ENCODE measurements at places on chromosomes 2 and 18.

DNA sequence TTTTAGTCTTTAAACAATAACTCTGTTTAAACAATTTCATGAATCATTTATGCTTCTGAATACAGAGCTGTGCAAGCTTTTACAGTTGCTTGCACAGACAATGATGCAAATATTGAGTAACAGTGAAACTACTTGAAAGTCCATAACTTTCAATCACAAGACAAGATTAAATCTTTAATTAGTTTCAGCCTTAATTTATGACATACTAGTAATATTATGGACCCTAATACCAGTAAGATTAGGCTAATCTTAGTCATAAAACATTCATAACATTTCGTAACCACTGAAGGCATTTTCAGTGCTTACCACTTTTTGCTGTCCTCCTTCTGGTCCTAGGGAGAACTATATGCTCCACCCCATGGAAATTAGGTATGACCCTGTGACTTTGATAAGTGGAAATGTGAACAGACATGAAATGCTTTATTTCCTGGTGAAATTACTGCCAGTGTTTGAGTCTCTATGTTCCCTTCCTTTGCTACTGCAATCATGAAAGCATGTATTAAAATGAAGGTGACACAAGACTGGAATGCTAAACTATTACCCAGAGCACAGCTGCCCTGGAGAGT lies 1.8 kb upstream of the COBLL1 start:
- no peak for DNase-seq

DNA sequence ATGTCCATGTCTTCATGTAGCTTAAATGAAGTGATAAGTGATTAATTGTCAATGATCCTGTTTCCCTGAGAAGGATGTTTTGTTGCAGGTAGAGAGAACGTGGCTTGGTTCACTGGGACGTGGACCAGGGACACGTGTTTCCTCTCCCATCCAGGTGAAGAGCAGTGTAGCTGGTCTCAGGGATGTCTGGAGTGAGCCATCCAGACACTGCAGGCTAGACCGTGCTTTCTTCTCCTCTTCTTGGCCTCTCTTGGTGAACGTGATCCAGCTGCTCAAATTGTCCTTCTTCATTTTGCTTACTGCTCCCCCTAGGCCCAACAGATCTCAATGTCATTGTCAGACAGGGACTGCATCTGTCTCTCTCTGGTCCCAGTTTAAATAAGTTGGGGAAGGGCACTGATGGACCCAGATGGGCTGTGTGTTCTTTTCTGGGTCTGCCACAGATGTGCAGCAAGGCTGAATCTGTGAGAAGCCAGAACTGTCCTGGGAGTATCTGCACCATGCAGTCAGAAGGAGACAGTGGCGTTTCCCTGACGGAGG lies 263.8 kb downstream of the CYRIA start:
- DNase-seq, result no peak

GRCh38 chr2:199836943-199837342 lies 14.0 kb downstream of the FTCDNL1 start:
- no peak for DNase-seq

- no peak for DNase-seq
These were observed 144.8 kb upstream of the CYP26B1 start for GRCh38 chr2:72292433-72292832.

DNA sequence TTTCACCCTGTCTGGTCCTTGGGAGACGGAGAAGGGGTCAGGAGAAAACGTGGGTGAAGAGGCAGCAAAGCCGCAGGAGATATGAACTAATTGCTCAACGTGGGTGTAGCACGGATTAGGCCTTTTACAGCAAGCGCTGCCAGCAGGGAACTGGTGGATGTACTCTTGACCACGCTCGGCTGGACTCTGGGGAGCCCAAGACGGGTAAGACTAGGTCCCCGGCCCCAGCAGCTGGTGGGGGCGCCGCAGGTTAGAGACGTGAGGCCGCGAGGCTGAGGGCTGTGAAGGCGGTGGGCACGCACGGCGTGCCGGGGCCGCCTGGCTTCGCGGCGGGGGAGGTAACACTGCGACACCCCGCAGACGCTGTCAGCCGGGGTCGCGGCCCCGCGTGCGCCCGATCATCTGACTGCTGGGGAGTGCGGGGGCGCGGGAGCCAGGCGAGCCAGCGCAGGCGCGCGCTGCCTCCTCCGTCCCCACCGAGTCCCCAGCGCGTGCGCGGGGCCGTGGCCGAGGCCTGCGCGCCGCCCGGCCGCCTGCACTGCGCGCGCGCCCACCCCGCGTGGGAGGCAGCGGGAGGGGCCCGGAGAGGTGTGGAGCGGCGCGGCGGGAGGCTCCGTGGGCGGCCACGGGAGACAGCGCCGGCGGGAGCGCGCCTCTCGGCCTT lies at the start of gene CLIP4:
Gene CLIP4 (plus strand): TSS at position 470 of the 664 bp plus-strand sequence. CDS start 5,974 bp downstream, outside the sequence.
- DNase-seq, result no peak

GRCh38 chr2:63767307-63767706 lies 74.4 kb upstream of the UGP2 start:
- DNase-seq, result no peak

DNA sequence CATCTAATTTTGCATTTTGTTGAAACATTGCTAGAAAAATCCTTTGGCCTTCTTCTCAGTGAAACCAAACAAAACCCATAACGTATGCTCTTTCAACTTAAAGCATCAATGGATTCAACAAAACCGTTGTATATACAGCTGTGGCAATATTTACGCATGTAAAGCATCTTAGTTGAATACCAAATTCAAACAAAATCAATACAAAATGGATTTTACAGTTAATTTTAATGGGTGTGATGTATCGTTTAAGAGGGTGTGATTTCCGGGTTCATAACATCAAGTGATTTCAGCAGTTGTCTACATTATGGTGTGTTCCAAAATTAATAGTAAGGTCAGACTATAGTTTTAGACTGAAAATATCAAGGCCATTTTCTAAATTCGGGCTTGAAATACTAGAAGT lies 198.2 kb downstream of the TGIF1 start:
- DNase-seq, result no peak

DNA sequence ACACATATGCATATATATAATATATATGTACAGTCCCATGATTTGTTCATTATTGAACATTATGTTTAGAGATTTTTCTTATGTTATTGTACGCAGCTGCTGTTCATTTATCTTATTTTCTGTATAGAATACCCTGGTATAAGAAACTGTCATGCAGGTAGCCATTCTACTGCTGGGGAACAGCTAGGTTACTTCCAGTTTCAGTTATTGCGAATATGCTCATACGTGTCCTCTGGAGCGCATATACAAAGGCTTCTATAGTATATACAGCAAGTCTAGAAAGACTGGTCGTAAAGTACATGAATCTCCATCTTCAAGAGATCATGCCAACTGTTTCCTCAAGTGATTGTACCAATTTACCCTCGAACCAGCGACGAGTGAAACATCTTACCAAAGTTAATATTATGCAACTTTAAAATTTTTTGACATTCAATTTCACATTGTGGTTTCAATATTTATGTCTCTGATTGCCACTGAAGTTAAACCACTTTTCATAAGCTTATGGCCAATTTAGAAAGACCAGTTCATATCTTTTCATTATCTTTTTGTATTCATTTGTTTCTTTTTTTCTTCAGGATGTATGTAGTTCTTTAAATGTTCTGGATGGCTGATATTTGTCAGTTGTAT lies 53.5 kb downstream of the RDH14 start:
- no peak for DNase-seq

GRCh38 chr2:65122313-65122712 lies 7.6 kb downstream of the RAB1A start:
- no peak for DNase-seq

- DNase-seq, result no peak
These were observed 516 bp downstream of the EIF2AK2 start for GRCh38 chr2:37156071-37156856.

DNA sequence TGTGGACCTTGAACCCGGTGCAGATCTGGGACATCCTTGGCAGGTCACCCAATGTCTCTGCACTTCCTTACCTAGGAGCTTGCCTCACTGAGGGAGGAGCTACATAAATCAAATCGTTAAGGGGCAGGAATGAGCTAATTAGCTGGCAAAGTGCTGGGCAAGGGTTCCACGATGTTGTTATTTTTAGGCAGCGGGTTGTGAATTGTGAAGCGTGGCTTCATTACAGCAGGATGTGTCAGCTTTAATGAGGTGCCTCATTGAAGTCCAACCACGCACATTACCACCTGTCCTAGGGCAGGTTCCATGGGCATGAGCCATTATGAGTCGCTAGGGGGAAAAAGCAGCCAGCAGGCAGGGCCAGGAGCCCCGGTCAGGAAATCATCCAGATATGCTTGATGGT lies 127.0 kb upstream of the AGAP1 start:
- no peak for DNase-seq

- DNase-seq, result no peak
These were observed 1076.5 kb upstream of the ZEB2 start for GRCh38 chr2:145596416-145596815.

GRCh38 chr2:210092791-210093190 lies 78.4 kb downstream of the KANSL1L start:
- no peak for DNase-seq

- no peak for DNase-seq
These were observed 62.6 kb upstream of the PAX8 start for GRCh38 chr2:113341191-113341869.

DNA sequence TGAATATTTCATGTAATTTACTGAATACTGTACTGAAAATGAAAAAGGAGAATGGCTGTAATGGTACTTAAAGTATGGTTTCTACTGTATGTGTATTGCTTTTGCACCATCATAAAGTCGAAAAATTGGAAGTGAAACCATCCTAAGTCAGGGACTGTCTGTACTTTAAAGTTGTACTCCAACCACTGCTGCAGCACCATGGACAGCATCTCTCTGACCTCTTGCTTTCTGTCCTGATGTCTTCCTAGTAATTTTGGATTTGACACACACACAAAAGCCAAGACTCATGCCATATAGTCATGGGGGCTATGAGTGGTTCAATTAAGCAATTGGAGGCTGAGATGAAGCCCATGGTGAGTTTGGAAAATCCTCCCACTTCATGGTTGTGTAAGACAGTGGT lies 256.3 kb upstream of the PKDCC start:
- DNase-seq, result no peak

DNA sequence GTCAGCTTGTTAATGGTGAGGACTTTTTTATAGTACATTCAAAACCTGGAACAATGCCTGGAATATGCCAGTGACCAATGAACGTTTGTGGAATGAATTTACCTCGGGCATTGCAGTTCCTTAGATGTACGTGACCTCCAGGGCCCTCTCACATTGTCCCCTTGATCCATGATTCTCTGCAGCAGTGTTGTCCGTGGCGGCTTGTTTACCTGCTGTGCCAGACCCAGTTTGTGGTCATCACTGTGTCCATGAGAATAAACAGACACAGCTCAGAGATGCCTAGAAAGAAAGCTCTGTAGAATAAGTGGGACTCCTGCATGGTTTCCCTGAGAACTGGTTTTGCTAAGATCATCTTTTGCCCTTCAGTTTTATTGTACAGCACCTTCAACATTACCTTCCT lies 1132.2 kb downstream of the DPP10 start:
- DNase-seq, result no peak

DNA sequence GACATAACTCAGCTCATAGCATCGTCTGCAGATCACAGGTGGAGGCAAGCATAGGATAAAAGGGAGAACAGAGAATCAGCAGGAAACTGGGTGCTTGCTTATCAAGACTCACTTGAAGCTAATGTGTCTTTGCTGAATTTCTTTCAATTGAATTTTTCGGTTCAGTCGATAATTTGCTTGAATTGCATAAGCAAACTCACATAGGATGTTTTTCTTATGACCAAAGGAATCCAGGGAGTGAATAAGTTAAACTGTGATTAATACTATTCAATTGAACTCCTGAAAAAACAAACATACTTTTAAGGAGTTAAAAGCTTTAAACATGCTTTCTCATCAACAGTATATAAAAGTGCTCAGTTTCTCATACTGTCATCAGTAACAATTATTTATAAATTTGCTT lies 707.1 kb upstream of the ACVR2A start:
- DNase-seq, result no peak

- no peak for DNase-seq
These were observed 417.9 kb downstream of the TGIF1 start for GRCh38 chr18:3867864-3868311.

DNA sequence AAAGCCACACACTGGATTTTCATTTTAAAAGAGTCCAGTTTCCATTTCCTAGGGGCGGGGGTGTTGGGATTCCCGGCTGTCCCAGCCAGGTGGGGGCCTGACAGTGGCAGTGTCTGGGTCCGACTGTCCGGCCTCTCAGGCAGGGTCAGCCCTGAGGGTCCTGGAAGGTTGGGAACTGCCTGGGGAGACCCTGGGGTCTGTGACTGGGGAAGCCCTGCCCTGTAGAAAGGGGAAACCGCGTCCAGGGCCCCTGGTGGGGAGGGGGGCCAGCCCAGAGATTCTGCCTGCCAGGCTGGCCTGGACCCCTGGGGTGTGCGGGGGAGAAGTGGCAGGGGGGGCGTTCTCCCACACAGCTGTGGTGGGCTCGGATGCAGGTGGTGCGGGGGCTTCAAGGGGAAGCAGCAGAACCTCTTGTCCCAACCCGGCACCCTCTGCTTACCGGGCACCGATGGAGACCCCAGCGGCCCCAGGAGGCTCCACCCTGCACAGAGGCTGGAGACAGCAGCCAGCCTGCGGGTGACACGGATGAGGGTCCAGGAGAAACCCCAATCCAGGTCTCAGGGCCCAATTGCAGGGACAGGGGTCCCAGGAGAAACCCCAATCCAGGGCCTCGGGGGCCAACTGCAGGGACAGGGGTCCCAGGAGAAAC lies 4.9 kb downstream of the RTP5 start:
- DNase-seq, result no peak

DNA sequence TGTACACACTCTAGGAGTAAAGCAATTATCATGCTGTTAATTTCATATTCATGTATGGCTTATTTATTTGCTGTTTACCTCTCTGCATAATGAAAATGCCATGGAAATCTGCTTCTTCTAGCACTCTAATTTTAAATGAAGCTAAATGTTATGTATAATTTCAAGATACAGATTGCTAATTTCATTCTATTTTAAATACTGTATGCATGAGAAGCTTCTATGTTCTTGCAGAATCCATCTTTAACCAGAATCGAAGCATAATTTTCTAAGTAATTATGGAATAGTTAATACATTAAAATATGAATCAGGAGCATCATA lies 127.2 kb downstream of the UBE2E3 start:
- DNase-seq, result no peak

DNA sequence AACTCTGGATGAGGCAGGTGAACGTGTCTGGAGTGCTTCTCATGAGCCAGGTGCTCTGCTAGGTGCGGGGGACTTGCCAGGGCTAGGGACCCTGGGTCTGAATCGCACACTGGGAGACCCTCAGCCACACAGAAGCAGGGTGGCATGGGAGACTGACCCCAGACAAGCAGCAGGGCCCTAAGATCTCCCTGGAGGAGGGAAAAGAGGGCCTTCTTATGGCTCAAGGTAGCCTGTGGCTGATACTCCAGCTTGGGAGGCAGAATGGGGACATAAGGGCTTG lies 12.8 kb upstream of the CIB4 start:
- DNase-seq, result no peak

- peak; percentile 52 for DNase-seq
These were observed 38.4 kb downstream of the SPC25 start for GRCh38 chr2:168851674-168852320.

GRCh38 chr18:3046216-3046808 lies 33.4 kb upstream of the LPIN2 start:
- no peak for DNase-seq

- DNase-seq, result peak; percentile 19
These were observed 533.4 kb downstream of the ERBB4 start for GRCh38 chr2:212005085-212005671.

GRCh38 chr2:55771612-55772011 lies 78.0 kb upstream of the PNPT1 start:
- peak; percentile 8 for DNase-seq

Measured in NCI-H1436 (cell line).